ENCODE measurements at places on chromosomes 11 and 22.

DNA sequence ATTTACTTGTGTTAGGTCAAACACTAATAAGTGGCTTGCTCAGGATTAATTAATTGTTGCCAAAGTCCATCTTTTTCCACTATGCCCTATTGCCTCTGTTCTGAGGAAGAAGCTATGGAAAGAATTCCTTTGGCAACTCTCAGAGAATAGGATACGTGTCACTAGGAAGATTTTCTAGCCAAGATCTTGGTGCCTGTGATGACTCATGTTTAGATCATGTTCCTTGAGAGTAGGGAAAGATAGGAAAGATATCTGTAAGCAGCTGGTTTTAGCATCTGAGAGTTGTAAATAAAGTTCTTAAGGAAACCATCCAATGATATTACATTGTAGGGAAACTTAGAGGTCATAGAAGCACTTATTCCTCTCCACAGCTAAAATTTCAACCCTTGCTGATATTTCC, 15.7 kb downstream of the SLN start:
- no peak for DNase-seq

DNA sequence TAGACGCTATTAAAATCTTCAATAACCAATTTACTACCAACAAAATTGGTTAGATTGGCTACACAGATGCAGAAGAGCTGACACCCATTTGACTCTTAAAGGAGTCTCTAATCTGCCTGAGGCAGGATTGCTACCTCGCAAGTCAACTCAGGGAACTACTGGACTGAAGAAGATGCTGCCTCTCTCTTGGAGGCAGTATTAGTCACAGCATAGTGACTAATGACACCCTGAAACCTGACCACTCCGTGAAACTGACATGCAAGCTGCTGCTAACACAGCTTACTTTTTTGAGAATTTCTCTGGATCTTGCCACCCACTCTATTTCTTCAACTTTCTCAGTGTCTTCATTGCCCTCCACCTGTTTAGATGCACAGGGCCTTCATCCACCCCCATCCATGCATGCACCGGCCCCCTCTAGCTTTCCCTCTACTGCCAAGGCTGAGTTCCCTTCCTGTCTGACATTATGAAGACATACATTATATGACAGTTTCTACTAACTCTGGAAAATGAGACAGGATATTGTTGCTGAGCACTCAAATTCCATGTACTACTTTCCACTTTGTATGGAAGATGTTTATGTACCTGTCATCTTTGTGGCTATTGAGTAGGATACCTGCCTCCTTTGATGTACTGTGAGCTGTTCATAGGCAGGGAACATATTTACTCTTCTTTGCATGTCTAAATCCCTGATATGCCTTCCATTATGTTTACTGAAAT, 183.2 kb downstream of the MSANTD4 start:
- DNase-seq = no peak

GRCh38 chr22:28053896-28054818, 135.1 kb upstream of the PITPNB start:
- DNase-seq = no peak

GRCh38 chr11:66547662-66548009, 933 bp downstream of the ACTN3 start:
- DNase-seq = no peak

GRCh38 chr11:66371627-66372415, at the start of gene SLC29A2:
Gene SLC29A2, minus strand, starts transcription at chr11:66371760. Its CDS starts 169 bp downstream, at chr11:66371591.
- no peak for DNase-seq
